ENCODE measurements at places on chromosomes 12 and 14.
A peak's percentile ranks its signal among the peaks of the same experiment; 100 is the strongest.

GRCh38 chr14:30656190-30656632 lies 34.1 kb downstream of the SCFD1 start:
- peak; percentile 7 for DNase-seq

DNA sequence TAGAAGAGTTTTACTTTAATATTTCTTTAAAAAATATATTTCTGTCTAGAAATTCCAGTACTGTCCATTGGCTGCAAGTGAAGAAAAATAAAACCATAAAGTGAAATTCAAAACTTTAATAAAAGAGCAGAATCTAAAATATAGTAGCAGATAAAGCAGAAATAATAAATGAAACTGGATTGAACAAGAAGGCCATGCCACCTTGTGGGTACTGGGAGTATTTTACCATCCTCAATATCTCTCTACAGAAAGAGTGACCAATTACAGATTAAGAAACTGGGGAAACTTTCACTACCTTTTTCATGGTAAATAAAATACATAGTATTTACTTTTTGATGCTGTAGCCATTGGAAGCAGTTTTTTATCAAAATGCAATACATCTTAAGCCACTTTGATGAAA lies 220.5 kb downstream of the BCAT1 start:
- DNase-seq: no peak

GRCh38 chr12:12265571-12266388 lies 1.1 kb downstream of the LRP6 start:
- peak; percentile 34 for DNase-seq

DNA sequence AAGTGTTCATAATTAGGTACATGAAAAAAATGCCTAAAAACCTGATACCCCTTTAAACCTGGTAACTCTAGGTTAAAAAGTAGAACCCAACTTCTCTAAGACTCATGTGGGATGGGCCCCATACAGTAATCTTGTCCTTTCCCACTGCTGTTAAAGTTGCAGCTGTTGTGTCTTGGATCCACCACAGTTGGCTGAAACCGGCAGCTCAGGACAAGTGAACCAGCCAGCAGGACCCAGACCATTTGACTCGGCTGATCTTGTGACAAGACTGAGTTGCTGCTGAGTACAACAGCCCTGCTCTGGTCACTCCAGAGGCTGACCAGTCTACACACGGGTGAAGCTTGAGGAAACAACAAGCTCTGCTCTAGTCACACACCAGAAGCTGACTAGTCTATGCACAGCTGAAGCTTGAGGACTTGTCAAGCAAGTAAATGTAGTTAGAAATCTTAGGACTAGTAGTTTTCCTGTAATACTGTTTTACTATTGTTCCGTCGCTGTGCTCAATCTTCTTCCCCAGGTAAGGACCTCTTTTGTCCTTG lies 60.6 kb downstream of the DHRS2 start:
- DNase-seq: no peak

GRCh38 chr12:70643939-70644338 lies 6.7 kb upstream of the PTPRB start:
- DNase-seq: no peak

DNA sequence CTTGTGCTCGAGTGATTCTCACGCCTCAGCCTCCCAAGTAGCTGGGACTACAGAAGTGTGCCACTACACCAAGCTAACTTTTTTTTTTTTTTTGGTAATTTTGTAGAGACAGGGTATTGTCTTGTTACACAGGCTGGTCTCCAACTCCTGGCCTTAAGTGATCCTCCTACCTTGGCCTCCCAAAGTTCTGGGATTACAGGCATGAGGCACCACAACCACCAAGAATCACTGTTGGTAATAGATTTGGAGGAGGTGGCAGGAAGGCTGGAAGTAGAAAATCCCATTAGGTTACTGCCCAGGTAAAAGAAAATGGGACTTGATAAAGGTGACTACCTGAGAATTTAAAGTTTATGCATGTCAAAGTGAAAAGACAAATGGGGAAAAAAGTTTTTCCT lies 1.4 kb upstream of the CDCA4 start:
- DNase-seq: no peak

DNA sequence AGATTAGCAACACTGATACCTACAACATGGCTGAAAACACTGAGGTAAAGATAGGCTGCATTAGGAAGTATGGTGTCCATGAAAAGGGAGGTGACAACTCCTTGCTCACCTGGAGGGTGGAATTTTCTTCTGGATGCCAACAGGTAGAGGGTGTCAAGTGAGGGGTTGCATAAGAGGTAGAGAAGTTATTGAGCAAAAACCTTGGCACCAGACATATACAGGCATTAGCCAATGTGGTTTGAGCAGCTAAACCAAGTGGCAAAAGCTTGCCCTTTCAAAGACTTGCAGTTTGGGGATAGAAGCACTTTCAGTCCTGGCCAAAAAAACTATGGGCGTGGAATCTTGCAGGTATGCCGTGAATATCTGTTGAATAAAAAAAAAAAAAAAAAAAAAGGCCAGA lies 3.8 kb downstream of the RITA1 start:
- no peak for DNase-seq

- no peak for DNase-seq
Measured at GRCh38 chr14:79906994-79907393, 304.3 kb downstream of the DIO2 start.

- no peak for DNase-seq
Measured at GRCh38 chr14:49622022-49622607, 1.5 kb downstream of the MGAT2 start.

DNA sequence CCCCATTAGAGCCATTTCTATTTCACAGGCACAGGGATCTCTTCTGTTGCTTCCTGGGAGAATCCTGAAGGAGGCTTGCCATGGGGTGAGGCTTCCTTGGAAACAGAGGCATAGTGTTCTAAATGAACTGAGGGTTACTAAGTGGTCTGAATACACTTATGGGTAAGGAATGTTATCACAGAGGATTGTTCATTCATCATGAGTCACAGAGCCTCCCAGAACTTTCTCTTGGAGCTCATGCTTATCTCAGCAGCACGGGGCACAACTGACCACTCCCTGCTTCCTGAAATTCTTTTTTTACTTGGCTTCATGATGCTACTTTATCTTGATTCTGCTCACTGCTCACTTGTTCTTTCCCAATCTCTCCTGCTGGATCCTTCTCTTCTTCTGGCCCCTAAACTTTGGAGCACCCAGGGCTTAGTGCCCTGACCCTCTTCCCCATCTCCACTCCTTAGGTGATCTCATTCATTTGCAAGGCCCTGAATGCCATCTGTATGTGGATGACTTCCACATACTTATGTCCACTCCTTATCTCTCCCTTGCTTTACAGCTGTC lies 57.9 kb downstream of the ANO6 start:
- DNase-seq: no peak

DNA sequence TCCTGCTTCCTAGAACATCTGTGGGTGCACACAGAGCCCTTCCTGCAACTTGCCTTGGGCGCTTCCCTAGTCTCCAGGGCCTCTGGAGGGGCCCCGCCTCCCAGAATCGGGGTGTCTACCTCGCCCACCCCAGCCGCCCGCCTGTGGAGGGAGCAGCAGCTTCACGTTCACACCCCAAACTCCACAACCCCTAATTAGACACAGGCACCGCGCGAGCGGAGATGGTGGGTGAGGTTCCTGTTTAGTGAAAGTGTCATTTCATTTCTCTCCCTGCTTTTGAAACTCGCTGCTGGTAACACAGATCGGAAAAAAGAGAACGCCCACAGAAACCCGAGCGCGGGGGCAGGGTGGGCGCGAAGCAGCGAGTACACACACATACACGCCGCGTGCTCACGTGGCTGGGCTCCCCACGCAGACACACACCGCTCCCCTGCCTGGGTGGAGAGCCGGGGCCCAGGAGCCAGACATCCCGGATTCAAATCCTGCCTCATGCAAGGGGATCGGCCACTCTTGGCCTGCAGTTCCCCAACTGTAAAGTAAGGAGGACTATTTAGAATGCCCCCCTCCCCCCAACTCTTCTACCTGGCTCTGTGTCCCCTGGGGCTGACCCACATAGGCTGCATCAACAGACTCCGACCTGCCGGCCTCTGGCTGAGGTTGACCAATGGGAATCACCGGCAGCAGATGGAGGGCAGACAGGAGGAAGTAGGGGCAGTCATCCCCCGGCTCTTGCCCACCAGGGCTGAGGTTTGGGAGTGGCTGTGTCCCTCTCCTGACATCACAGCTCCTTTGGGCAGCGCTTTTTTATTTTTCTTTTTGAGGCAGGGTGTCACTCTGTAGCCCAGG lies 79.2 kb upstream of the NCOR2 start:
- no peak for DNase-seq

DNA sequence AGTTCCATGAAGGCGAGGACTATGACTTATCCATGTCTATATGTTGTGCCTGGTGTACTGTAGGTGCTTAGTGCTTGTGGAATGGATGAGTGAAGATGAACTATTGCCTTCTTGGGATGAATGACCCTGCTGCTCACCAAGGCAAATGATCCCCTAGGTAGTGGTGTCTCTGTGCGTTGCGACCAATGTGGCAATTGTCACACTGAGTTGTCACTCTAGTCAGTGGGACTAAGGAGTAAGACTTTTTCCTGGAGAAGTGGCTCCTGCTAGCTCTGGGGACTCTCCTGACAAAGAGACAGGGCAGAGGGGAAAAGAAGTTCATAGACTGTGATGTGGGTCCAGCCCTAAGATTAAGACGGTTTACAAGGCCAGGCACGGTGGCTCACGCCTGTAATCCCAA lies 3.4 kb upstream of the ACVR1B start:
- DNase-seq: no peak

GRCh38 chr12:109987615-109988014 lies 8.6 kb downstream of the GIT2 start:
- no peak for DNase-seq

GRCh38 chr12:19093218-19093617 lies 36.3 kb upstream of the PLEKHA5 start:
- no peak for DNase-seq
